HCEC 1CT (cell line): ENCODE measurements at places on chromosomes 4 and X.

GRCh38 chrX:36160081-36160480 lies 240.5 kb downstream of the CFAP47 start:
- DNase-seq, result no peak

DNA sequence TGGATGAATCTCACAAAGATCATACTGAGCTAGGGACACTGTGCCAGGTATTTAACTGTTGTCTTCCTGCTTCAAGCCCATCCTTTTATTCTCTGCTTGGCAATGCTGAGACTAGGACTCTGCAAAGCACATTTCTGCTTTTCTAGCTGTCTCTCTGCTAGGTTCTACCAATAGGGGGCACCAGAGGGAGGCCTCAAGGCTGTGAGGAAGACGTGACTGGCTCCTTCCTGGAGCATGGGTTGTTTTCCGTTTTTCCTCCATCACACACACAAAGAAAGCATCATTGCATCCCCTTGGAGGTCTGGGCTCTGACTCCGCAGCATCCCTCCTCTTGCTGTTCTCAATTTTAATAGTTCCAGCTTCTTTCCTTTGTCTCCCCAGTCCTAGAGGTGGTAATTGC lies 10.9 kb upstream of the DCTD start:
- no peak for DNase-seq

- DNase-seq, result no peak
Observed at GRCh38 chrX:1386338-1387127, 5.4 kb downstream of the SLC25A6 start.

GRCh38 chrX:68060506-68061205 lies 372.6 kb downstream of the OPHN1 start:
- DNase-seq, result no peak

DNA sequence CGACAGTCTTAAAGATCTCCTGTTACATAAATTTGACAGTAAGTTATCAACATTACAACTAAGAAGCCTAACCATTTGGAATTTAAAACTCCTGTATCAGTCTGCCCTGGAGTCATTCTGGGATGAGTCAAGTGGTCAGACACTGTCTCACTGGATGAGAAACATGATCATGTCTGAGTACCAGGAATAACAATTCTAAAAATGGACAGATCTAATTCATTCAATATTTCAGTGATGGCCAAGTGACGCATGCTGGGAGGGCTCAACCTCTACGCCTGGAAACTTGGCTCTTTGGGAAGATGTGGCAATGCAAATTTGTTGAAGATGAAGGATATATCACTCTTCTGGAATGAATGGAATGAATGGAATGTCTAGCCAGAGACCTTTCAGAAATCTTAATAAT lies 1427.2 kb downstream of the STIM2 start:
- DNase-seq, result peak; percentile 94

DNA sequence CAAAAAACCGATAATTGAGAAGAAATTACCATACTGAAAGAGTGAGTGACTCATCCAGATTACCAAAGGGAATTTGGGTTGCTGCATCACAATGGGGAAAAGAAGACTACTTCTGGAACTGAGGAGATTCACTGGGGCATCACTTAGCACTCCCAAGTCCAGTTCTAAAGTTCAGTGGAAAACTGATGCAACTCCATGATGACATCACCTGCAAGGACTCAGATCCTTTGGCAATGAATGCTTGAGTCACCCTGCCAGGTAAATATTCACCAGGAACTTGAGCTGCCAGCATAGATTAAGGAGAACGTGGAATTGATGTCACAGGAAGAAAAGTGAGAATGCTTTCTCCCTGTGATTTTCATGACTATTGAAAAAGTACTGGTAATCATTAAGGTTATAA lies 32.0 kb upstream of the SMIM10L2A start:
- DNase-seq, result no peak
